Esophagus mucosa (tissue), 1 donor: ENCODE measurements at places on chromosomes 13 and 19.

DNA sequence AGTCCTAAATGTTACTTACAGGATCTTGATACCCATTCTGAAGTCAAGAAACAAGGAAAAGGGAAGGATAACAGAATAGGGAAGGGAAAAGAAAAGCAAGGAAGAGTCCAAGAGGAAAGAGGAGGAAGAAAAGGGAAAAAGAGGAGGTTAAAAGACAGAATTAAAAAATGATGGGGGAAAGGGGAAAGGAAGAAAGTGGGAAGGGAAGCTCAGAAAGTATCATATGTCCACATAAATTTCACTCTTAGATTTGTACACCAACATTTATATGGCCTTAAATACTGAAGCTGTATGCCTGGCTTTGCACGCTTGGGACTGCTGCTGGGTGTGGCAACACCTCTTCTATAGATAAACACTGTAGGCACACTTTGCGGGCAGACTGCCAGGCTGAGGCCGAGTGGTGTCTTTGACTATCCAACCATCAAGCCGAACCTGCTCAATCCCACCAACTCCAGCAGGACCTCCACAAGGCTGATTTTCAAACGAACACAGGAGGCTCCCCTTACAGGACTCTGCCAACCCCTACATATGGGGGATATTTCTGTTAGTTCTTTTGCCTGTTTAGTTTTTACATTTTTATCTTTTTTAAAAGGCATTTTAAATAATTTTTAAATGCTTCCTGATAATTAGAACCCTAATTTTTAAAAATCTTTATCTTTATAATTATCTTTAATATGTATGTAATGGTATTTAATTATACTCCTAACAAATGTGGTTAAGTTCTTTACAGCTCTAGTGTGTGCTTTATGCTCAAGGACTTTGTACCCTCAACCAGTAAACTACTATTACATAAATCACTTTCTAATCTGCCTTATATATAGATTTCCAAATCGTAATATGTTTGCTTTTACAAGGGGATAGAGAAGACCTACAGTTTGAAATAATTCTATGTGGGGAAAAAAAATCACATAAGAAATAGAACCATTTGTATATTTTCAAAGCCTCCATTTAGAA lies 154.2 kb downstream of the DIAPH3 start:
- ATAC-seq = peak; percentile 44

- ATAC-seq = no peak
Measured at GRCh38 chr19:2394442-2395292, 32.7 kb downstream of the TIMM13 start.

GRCh38 chr13:27375686-27376326 lies 48.6 kb upstream of the GTF3A start:
- no peak for ATAC-seq

DNA sequence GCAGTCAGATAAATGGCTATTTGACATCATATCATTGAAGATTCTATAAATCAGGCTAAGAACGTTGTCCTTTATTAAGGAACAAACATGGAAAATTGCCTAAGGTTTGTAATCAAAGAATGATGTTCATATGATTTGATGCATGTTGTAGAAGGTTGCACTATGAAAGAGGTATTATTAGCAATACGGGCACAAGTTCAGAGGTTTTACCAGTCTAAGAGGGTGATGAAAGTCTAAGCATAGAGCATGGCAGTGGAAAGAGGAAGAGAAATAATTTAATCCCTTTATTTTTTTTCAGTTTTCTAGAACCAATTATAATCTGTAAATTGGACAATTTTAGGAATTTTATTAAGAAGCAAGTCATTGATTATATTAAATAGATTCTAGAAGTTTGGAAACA lies 450.7 kb downstream of the FGF14 start:
- no peak for ATAC-seq

DNA sequence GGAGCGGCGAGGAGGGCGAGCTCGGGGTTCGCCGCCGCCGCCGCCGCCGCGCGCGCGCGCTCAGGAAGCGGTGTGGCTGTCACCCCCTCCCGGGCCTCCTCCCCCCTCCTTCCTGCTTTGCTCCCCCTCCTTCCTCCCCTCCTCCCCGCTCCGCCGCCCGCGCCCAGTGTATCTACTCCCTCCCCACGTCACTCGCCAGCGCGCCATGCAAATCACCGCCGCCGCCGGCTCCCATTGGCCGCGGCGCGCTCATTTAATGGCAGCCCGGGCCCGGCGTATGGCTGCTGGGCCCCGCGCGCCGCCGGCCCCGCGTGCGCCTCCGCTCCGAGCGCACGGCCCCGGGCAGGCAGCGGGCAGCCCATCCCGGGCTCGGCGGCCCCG lies 335 bp upstream of the SOX1 start:
- peak; percentile 53 for ATAC-seq

GRCh38 chr19:4456476-4456842 lies 1.1 kb downstream of the UBXN6 start:
- ATAC-seq = peak; percentile 7

DNA sequence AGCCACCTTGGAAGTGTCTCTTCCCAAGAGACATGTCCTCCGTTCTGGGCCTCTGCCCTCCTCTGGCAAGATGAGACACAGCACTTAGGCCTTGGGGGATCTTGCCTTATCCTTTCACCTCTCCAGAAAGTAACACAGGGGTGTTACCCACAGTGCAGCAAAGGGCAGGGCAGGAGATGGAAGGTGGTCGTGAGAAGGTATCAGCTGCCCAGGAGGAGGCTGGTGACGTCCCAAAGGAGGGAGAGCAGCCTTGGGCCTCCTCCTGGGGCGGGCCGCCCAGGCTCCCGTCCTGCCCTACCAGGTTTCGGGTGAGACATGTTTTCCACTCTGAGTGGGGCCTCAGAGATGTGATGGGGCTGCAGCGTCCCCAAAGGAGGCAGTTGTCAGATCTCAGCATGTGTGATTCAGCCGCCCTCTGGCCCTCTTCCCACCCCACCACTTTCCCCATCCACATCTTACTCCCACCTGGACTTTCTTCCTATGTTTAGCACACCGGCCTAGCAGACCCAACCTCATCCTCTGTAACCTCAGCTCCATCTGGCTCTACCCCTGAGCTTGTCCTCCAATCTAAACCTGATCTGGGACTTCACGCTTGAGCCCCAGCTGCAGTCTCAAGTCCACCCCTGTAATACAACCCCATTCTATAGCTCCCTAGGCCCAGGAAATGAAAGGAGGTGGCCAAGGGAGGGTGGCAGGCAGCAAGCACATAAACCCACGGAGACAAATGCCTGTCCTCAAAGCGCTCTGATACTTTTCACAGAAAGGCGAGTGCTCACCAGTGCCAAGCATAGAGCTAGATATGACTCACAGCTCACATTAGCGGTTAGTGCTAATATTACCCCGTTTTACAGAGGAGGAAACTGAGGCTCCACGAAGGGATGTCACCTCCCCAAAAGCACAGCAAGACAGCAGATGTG lies 9.3 kb downstream of the POU2F2 start:
- peak; percentile 16 for ATAC-seq

GRCh38 chr19:46828484-46828883 lies 22.2 kb downstream of the AP2S1 start:
- ATAC-seq = no peak

DNA sequence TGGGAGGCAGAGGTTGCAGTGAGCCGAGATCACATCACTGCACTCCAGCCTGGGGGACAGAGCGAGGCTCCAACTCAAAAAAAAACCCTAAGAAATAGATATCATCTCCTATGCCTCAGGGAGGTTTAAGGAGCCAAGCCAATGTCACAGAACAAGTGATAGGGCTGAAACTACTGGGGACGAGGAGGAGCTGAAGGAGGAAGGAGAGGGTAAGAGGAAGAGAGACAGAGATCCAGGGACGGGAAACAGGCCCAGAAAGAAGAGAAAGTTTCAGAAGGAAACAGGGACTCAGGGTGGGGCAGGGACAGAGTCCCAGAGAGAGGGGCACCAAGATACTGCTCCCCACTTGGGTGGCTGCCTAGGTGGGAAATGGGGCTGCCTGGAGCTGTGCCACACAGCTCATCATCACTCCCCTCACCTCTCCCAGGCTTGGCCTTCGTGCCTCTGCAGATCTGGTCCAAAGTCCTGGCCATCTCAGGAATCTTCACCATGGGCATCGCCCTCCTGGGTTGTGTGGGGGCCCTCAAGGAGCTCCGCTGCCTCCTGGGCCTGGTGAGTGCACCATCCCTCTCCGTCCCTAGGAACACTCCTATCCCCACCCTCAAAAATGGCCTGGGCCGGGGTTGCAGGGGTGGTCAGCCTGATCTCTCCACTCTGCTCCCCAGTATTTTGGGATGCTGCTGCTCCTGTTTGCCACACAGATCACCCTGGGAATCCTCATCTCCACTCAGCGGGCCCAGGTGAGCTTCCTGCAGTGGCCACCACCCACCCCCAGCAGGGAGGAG lies 1.5 kb downstream of the CD37 start:
- no peak for ATAC-seq

DNA sequence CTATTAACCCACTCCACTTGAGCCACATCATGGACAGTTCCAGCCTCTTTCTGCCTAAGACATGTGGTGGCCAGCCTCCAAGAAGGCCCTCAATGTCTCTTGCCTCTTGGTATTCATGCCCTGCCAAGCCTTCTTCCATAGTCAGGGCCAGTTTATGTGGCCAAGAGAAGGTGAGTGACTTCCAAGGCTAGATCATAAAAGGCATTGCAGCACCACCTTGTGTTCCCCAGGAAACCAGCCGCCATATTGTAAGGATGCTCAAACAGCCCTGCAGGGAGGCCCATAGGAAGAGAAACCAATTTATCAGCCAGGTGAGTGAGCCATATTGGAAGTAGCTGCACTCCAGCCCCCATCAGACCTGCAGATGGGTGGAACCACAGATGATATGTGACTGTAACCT lies 12.3 kb upstream of the DNMT1 start:
- no peak for ATAC-seq

DNA sequence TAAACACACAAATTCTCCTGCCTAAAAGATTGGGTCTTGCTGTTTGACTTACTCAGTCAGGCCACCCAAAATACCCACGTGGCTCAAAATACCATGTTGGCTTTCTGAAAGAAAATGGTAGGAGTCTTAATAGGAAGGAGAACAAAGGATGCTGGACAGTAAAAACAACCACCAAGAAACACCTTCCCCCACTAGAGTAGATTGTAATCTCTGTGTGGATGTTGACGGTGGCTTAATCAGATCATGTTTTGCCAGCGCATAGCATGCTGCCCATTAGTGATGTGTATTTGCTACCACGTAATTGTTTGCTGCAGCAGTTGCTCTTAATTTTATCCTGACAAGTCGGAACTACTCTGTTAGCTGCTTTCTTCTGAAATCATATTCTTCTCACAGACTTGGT lies 1229.3 kb upstream of the SLC10A2 start:
- ATAC-seq = no peak
